ENCODE measurements at places on chromosomes 5 and 9.

GRCh38 chr9:72315510-72316311, 49.3 kb downstream of the ZFAND5 start:
- peak; percentile 81 for DNase-seq

DNA sequence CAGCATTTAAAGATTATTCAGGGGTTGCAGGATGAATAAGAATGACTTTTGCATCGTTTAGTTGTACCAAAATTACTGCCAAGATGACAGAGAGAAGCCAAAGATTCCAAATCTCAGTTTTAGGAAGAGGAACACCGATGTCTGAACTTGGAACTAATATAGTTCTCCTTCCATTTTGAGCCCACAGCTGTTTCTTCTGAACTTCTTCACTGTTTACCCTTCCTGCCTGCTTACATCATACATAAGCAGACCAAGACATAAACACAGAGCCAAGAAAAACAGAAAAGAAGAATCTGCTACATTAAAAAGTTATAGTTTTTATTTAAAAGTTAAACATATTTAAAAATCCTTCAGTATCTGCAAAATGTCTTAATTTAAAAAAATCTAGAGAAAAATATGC, 146.9 kb upstream of the RAPGEF1 start:
- DNase-seq: no peak

DNA sequence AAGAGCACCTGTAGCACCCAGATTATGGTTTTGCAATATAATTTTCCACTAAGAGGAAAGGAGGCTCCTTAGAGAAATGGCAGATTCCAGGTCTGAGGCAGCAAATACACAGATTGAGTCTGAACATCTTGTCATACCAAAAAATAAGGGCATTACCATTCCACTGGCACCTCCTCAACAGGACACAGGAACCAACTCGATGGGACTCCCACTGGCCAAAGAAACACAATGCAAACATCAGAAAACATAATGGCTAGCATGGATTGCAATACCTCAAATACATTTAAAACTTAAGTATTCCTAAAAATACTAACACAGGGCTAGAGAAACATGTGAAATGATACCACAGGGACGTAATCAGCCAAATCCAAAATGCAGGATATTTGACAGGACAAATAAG, 12.4 kb upstream of the RANBP17 start:
- DNase-seq: no peak

DNA sequence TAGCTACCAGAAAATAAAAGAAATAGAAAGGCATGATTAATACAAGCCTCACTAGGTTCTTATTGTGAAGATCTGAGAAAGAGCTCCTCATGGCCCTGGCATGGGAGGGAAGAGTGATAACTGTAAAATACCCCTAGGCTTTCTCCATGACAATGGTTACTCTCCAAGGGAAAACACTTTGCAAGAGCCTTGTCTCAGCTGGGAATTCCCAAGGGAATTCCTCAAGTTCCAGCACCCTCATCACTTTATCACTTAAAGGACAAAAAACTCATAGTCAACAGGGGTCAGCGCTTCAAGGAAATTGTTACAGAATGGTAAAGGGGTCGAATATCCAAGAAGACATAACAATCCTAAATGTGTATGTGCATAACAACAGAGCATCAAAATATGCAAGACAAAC, 21.2 kb downstream of the SYK start:
- DNase-seq: no peak

- DNase-seq: no peak
Observed at GRCh38 chr5:133400120-133400519, 212.2 kb downstream of the FSTL4 start.

DNA sequence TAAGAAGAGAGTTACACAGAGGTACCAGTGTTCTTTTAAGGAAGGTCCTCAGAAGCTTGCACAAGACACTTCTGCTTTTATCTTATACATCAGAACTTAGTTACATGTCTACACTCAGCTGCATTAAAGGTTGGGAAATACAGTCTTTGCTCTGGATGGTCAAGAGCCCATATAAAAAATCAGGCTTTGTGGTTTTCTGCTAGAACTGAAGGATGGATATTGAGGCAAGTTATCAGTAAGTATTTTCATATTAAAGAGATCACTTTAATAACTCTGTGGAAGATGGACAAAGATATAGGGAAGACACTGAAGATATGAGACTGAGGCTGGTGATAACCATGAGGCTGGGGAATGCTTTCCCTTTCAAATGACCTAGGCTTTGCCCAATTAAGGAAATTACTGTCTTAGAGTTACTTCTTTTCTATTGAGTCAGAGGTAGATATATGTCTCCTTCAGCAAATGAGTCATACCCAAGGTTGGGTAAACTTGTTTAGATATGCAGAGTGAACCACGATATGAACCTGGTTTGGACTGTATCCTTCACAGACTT, 87.0 kb upstream of the TNC start:
- peak; percentile 69 for DNase-seq

- DNase-seq: no peak
Observed at GRCh38 chr5:81147886-81148571, 85.1 kb upstream of the CKMT2 start.

DNA sequence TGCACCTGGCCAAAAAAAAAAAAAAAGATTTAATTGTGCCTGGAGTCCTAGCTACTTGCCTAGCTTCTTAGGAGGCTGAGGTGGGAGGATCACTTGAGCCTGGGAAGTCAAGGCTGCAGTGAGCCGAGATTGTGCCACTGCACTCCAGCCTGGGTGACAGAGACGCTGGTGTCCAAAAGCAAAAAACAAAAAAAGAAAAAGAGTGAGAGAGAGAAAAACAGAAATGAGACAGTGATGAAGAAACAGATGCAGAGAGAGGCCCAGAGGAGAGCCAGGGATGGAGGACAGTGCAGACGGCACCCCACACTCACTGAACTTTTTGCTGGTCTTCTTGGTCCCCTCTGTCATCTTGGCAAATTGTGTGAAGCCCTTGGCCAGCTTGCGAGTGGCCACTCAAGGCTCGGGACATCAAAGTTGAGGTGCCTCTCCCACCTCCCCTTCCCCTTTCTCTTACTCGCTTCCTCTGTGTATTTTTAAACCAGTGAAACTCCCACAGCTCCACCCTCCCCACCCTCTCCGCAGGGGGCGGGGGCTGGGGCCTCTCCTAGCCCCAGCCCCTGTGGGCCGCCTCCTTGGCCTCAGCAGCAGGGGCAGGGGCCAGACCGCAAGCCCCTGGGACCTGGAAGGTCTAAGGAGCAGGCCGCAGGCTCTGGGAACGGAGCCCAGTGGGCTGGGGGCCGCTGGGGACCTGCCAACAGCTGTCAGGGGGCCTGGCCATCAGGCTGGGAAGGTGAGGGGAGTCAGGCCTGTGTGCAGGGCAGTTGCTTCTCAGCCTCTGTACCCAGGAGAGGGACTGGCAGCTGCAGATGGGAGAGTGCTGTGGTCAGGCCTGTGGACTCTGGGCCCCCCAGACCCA, at the start of gene SH2D3C:
Gene SH2D3C (minus strand): TSS at position 387 of the 856 bp plus-strand sequence. CDS start 39 bp downstream, at position 348.
- DNase-seq: no peak

DNA sequence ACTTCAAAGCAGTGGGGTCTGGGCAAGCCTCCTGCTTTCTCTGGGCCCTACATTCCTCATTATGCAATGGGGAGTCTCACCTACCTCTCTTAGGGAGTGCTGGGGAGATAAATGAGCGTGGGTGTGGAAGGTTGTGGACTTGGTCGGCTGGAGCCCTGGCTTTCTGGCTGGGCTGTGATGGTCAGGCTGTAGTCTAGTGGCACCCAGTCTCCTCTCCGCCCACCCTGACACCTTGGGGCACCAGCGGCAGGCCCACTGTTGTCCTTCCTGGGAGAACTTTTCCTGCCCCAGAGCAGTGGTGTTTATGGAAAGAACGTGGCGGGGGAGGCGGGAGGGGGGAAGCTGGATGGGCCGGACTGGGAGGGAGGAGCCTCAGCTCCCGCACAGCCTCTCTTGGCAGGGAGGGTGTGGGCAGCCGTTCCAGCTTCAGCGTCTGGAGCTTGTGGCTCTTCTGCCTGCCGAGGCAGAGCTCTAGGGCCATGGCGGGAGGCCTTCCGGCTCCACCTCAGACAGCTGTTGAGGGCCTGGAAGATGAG, 4.1 kb downstream of the PTGS1 start:
- peak; percentile 75 for DNase-seq

DNA sequence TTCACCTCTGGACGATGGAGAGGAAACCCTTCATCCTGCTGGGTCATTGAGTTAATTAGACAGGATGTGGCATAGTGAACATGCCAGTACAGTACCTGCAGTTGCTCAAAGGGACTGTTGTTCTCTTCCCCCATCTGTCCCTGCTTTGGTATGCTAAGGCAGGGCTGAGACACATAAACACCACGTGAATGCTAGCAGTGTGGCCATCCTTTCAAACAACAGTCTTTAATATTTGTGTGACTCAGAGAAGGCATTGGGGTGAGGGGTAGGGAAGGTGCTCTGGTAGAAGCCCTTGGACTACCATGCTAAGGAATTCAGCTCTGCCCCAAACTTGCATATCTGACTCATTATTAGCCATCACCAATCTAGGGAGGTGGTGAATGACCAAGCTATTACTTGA, 180.2 kb upstream of the ZNF618 start:
- DNase-seq: no peak

DNA sequence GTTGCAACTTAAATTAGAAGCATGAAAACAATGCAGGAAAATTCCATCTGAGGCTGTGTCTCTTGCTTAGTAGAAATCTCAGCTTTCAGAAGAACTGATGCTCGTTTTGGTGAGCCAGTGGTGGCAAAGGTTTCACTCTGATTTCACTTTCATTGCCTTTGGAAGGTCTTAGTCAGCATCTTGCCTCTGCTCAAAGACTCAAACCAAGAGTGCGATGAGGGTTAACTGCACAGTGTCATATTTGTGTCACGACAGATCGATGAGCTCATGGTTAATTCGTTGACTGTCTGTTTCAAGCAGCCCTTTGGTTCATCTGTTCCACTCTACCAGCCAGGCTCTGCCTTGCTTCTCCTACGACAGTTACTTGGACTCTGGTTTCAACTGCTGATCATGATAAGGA, 331.3 kb upstream of the KIF2A start:
- DNase-seq: no peak

- peak; percentile 10 for DNase-seq
Observed at GRCh38 chr5:169548315-169548714, 35.3 kb upstream of the SPDL1 start.

GRCh38 chr9:137438591-137439157, 2.5 kb downstream of the ENTPD8 start:
- no peak for DNase-seq

DNA sequence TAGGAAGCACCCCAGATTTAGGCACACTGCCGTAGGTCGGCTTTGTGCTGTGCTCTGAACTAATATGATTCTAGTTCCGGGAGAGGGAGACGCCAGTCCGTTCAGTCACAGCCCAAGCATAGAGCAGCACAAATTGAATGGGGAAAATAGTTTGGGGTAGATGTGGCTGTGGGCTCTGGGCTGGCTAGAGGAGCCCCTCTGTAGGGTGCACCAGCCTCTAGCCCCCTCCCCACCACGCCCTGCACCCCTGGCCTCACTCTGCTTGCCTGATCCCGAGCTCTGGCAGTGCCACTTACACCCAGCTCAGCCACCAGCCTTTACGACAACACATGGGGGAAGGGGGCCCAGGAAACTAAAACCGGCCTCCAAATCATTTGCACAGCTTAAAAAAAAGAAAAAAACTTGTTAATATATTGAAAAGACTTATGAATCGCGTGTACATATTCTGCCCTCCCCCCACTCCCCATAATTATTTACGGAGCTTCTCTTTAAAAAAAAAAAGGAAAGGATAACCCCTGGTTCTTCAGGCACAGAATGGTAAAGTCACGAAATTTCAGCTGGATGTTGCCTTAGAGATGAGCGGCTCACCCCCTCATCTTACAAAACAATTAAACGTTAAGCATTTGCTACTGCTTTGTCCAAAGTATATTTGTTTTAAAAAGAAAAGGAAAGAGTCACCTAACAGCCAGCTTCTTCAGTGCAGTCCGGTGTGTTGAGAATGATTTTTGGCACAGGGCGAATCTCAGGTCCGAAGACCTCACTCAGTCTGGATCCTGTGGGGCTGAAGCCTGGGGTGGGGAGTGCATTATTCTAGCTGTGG, 3.5 kb downstream of the LMX1B start:
- no peak for DNase-seq

DNA sequence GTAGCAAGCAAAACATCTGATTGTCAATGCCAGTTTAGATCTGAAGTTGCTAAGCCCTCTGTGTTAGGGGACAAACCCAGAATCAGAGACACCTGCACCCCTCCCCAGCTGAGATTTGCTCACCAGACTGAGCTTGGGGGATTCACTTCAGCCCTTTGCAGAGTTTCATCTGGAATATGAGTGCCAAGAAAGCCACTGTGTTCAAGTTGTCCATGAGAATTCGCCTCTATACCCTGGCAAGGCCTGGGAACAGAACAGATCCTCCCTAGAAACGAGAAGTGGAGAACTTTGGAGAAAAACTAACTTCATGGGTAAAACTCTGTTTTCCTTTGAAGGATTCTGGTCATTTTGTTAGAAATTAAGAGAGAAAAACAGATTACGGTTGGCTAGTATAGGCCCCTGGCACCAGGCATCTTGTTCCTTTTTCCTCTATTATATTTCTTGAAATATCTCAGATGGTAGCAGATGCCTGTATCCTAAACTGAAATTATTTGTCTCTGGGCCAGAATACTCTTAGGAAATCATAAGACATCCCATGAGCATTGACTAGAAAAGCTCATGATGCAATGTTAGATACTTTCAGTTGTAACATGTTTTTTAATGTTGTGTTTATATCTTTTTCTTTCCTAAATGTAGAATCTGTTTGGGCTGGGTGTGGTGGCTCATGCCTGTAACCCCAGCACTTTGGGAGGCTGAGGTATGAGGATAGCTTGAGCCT, 64.4 kb downstream of the SNX18 start:
- DNase-seq: no peak

- DNase-seq: no peak
Observed at GRCh38 chr9:37405350-37405749, 17.1 kb upstream of the GRHPR start.

DNA sequence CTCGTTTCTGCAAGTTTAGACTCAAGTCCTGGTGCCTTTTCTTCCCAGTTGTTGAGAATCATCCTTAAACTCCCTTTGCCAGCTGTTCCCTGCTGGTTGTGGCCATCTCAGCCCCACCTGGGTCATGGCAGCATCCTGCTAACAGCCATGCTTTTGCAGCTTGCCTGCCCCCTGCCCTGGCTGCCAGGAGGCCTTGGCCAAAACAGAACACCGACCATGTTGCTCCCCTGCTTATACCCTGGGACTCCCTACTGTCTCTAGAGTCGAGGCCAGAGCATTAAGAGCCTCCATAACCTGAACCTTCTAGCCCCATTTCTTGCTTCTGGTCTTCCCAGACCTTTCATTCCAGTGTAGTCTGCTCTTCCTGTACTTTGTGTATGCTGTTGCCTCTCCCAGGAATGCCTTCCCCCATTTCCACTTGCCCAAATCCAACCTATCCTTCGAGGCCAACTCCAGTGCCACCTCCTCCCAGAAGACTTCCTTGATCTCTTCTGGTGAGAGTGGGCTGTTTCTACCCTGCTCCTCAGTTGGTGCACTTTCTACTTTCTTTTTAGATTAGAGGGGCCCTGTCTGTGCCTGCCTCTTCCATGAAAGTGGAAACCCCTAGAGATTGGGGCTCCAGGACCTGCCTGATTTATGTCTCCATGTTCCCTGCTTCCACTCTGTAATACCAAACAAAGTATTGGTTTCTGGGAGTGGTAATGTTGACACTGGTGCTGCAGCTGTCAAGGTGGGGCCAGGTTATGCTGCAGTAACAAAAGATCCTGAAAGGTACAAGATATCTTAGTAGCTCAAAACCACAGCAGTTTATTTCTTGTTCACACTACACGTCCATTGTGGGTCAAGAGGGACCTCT, 88.2 kb downstream of the AMBP start:
- no peak for DNase-seq
